ENCODE measurements at places on chromosomes 1 and 21. TPM values are rescaled to one million over a fixed set of nuclear protein-coding genes. Genes with fewer than 3 reads are reported as not detected.

Gene RXFP4
- polyA plus RNA-seq: not detected

Gene OLFML3
- 72.1 TPM for polyA plus RNA-seq

Gene KRTCAP2
- 419 TPM for polyA plus RNA-seq

Gene TRAF3IP3
- not detected for polyA plus RNA-seq

Gene AIM2
- 0.28 TPM for polyA plus RNA-seq

Gene AMY1C
- polyA plus RNA-seq: not detected

Gene SLC37A1
- 15.6 TPM for polyA plus RNA-seq

Gene KDF1
- polyA plus RNA-seq: 44.3 TPM

Gene CLCA1
- not detected for polyA plus RNA-seq

Gene RGS13
- not detected for polyA plus RNA-seq

Gene H3-3A
- polyA plus RNA-seq: 1,157 TPM

Gene PTGFR
- 0.05 TPM for polyA plus RNA-seq

Gene FAM72B
- polyA plus RNA-seq: 7.7 TPM

Gene TACSTD2
- 0.85 TPM for polyA plus RNA-seq

Gene CYYR1
- 18.9 TPM for polyA plus RNA-seq

Gene MAN1C1
- 14.4 TPM for polyA plus RNA-seq

Gene KRTAP19-7
- polyA plus RNA-seq: not detected

Gene RBM8A
- 119 TPM for polyA plus RNA-seq

Gene ZNF695
- 10.2 TPM for polyA plus RNA-seq

Gene INSRR
- polyA plus RNA-seq: 0.02 TPM

Gene CLDN17
- not detected for polyA plus RNA-seq

Gene TMEM82
- polyA plus RNA-seq: 3.5 TPM

Gene KCNK1
- 16.4 TPM for polyA plus RNA-seq

Gene CD84
- polyA plus RNA-seq: not detected

Gene SPATA46
- not detected for polyA plus RNA-seq

Gene REN
- 0.05 TPM for polyA plus RNA-seq

Gene HLX
- 0.17 TPM for polyA plus RNA-seq

Gene OR14K1
- polyA plus RNA-seq: not detected

Gene ELF3
- polyA plus RNA-seq: 32.0 TPM

Gene SPATA21
- polyA plus RNA-seq: 0.25 TPM

Gene OR2W3
- 0.12 TPM for polyA plus RNA-seq

Gene PRDX6
- 348 TPM for polyA plus RNA-seq

Gene ZNHIT6
- 3.5 TPM for polyA plus RNA-seq

Gene VSIG8
- polyA plus RNA-seq: not detected

Gene RGS2
- 4.4 TPM for polyA plus RNA-seq

Gene BRDT
- 0.08 TPM for polyA plus RNA-seq

Gene ZSWIM5
- polyA plus RNA-seq: 3.9 TPM

Gene DCDC2B
- not detected for polyA plus RNA-seq

Gene VHLL
- not detected for polyA plus RNA-seq

Gene MARK1
- polyA plus RNA-seq: 5.5 TPM

Measured in H1 (cell line).